ENCODE measurements at places on chromosomes 2 and 18.

GRCh38 chr2:199282309-199282708 is 175.4 kb downstream of the SATB2 start:
- no peak for DNase-seq

DNA sequence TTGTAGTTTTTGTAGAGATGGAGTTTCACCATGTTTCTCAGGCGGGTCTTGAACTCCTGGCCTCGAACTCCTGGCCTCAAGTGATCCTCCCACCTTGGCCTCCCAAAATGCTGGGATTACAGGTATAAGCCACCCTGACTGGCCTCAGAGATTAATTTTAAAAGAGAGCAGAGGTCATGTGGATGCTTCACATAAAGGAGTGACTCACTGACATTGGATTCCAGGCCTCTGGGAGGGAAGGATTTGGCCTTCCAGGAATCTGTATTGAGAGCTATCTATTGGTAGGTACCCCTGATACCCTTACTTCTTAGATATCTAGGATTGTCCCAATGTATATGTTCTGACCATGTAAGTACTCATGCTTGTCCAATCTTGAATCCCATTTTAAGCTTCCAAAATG is 138.4 kb downstream of the FAM161A start:
- no peak for DNase-seq

DNA sequence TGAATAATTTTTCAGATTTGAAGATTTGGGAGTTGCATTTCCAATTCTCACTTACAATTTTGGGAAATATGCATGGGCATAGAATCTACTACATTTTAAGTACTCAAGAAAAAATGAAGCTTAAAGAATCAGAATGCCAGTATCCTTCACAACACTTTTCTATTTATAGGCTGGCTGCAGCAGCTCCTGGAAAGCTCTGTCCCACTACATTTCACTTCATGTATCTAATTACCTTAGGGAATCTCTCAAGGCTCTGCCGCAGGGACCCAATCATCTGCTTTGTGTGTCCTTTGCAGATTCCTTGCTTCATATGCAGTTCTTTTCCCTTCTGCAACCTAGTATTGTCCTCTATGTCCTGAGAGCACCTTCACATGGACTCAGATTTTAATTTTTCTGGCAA is 102.9 kb downstream of the NUP35 start:
- DNase-seq, result no peak

- DNase-seq, result no peak
These were observed 14.2 kb downstream of the TET3 start for GRCh38 chr2:73998933-73999332.

DNA sequence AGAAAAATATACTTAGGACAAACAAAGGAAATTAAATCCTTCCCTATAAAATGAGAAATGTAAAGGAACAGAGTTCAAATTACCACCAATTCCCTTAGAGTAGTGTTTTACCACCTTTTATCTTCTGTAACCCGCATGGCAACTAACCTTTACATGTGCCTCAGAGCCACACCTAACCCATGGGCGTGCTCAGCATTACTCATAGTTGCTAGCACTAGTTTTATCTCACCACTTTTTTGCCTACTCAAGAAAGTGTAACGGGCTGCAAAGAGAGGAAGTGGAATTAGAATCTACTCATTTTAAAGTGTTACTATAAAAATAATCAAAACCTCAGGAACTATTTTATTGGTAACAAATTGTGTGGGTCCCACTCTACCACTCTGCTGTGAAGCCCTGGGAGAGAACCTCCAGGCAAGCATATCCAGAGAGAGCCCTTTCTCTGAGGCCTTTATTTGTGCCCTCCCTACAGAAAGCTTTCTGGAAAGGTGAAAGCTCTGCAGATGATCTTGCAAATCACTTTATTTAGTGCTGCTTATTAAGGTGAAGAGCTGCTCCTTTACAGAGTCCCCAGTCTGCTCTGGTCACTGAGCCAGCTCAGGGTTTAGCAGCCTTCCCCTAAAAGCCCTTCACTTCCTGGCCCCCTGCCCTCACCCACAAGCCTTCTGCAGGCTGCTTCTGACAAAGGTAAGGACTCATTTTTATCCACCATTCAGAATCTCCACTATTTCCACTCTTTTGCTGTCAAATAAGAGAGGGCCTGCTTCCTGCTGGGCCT is 98.8 kb downstream of the TRABD2A start:
- no peak for DNase-seq

DNA sequence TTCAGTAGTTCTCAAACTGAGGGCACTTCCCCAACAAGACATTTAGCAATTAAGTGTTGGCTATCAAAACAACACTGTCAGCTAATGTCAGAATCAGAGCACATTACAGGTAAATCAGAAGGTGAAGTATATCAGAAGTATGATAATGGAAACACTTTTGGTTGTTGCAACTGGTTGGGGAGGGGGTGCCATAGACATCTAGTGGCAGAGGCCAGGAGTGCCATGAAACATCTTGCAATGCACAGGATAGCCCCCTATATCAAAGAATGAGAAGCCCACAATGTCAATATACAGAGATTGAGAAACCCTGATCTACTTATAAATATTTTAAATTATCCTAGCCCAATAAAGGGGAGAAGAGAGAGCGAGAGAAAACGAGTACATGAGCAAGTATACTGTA is 4.9 kb upstream of the XPO1 start:
- no peak for DNase-seq
